RWPE2 (cell line): ENCODE measurements at places on chromosomes 6 and 20.

DNA sequence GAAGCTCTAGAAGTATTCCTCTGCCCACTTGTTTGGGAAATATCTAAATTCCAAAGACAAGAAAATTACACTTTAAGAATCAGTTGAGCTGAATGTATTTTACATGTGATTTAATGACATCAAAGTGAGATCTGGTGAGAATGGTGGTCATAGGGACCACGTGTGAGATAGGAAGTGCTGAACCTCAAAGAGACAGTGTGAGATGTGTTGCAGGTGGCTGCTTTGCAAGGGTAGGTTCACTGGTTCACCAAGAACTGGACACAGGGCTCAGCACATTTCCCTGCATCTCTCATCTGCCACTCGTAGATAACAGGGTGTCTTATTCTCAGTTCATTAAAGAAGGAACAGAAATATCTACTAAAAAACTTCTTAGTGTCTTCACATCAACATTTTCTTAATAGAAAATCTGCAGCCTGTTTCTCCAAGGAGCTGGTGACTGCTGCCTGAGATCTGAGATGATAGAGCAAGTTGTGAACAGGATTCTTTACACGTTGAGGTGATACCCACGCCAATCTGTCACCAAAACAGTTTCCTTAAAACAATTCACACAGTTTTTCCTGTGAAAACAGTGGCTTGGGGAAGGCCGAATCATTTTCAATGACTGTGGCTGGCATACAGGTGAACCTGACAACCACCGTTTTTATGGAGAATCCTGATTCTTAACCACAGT is 7.2 kb downstream of the CCR6 start:
- DNase-seq = no peak

- DNase-seq = no peak
Measured at GRCh38 chr6:69917834-69918233, 51.5 kb downstream of the COL19A1 start.

DNA sequence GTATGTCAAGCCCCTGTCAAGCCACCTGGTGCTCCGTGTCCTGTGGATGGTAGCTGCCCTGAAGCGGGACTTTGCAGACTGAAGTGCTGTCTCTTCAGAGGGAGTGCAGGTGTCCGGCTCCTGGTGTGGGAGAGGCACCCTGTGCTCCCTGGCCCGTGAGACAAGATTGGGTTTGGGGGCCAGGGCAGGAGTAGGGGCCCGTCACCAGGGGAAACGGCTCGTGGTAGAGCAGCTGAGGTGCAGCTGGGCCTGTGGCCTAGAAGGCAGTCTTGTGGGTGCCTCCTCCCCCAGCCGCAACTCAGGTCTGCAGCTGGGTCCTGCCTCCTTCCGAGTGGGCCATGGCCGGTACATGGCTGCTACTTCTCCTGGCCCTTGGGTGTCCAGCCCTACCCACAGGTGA is at the start of gene PTCRA:
Gene PTCRA (plus strand): TSS at position 322 of the 400 bp plus-strand sequence. CDS start 17 bp downstream, at position 339.
- DNase-seq = no peak

GRCh38 chr6:152353440-152353839 is 283.7 kb downstream of the SYNE1 start:
- no peak for DNase-seq

- DNase-seq = no peak
Measured at GRCh38 chr20:31662372-31662854, 24.7 kb downstream of the COX4I2 start.
